ENCODE measurements at places on chromosomes 1 and 21. TPM values are rescaled to one million over a fixed set of nuclear protein-coding genes. Genes with fewer than 3 reads are reported as not detected.

The ANKRD35 gene
- 4.9 TPM for polyA plus RNA-seq

The NUDT17 gene
- polyA plus RNA-seq: 5.6 TPM

The B3GALT2 gene
- 12.9 TPM for polyA plus RNA-seq

The DNAJC6 gene
- 2.2 TPM for polyA plus RNA-seq

The DEPDC1 gene
- polyA plus RNA-seq: 18.3 TPM

The SLC35F3 gene
- 2.0 TPM for polyA plus RNA-seq

The RAB13 gene
- 170 TPM for polyA plus RNA-seq

The HJV gene
- 0.23 TPM for polyA plus RNA-seq

The PPIAL4G gene
- polyA plus RNA-seq: 0.15 TPM

The ATP5PO gene
- 317 TPM for polyA plus RNA-seq

The PCSK9 gene
- polyA plus RNA-seq: 1.3 TPM

The CASQ2 gene
- 0.42 TPM for polyA plus RNA-seq

The PCNX2 gene
- polyA plus RNA-seq: 11.6 TPM

The TSEN15 gene
- 43.0 TPM for polyA plus RNA-seq

The OLIG1 gene
- polyA plus RNA-seq: not detected

The KCNJ6 gene
- polyA plus RNA-seq: 0.49 TPM

The LINGO4 gene
- polyA plus RNA-seq: 0.04 TPM

The SELP gene
- 7.1 TPM for polyA plus RNA-seq

The FAM163A gene
- 0.66 TPM for polyA plus RNA-seq

The TMEM51 gene
- polyA plus RNA-seq: 21.4 TPM

The DRAXIN gene
- polyA plus RNA-seq: 0.99 TPM

The LENEP gene
- polyA plus RNA-seq: 0.50 TPM

The RIMS3 gene
- polyA plus RNA-seq: 1.4 TPM

The SERPINC1 gene
- polyA plus RNA-seq: 0.39 TPM

The C1orf116 gene
- 0.46 TPM for polyA plus RNA-seq

The AUNIP gene
- polyA plus RNA-seq: 4.5 TPM

The CRYAA gene
- polyA plus RNA-seq: not detected

The SPATA45 gene
- polyA plus RNA-seq: 0.55 TPM

The ADAMTS1 gene
- 102 TPM for polyA plus RNA-seq

The RUNX3 gene
- 0.41 TPM for polyA plus RNA-seq

The CRP gene
- not detected for polyA plus RNA-seq

The PKNOX1 gene
- 25.0 TPM for polyA plus RNA-seq

The EFNA3 gene
- 6.1 TPM for polyA plus RNA-seq

The GJA5 gene
- 26.9 TPM for polyA plus RNA-seq

The ACBD3 gene
- 60.6 TPM for polyA plus RNA-seq

The SPAG17 gene
- polyA plus RNA-seq: 11.0 TPM

The S100A9 gene
- 31.7 TPM for polyA plus RNA-seq

The APH1A gene
- 165 TPM for polyA plus RNA-seq

The SLX9 gene
- 27.6 TPM for polyA plus RNA-seq

Data from left renal pelvis (tissue), 4 donors.